Vagina (tissue), 2 donors: ENCODE measurements at places on chromosomes 13 and 19.

DNA sequence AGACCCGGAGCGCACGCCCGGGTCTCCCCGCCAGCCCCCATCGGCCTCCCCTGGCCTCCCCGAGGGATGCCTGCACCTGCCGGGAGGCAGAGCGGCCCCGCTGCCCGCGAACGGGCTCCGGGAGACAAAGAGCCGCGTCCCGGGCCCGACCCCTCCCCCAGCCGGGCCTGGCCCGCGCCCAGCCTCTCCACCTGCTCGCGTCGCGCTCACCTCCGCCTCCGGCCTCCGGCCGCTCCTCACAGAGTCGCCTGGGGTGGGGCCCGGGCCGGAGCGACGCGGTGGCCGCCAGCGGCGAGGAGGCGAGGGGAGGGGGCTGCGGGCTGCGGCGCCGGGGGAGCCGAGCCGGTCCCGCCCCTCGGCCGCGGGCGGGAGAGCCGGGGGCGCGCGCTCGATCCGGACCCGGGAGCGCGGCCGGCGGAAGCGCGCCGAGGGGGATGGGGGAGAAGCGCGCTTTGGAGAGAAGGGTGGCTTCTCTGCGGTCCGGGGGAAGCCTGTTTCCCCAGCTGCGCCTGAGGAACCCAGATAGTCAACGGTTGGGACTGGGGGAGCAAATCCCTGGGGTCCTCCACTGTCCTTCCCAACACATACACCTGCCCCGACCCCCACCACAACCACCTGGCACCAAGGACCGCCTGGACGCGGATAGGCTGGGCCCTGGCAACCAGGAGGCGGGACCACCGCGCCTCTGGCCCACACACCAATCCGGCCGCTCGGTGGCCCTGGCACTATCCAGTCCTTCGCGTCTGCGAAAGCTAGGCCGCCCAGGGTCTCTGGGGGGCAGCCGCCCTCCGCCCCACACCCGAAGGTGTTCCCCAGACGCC lies at the start of gene PRR36:
Gene PRR36 (minus strand): TSS at position 315 of the 821 bp plus-strand sequence. CDS start 701 bp downstream, outside the sequence.
- no peak for DNase-seq

DNA sequence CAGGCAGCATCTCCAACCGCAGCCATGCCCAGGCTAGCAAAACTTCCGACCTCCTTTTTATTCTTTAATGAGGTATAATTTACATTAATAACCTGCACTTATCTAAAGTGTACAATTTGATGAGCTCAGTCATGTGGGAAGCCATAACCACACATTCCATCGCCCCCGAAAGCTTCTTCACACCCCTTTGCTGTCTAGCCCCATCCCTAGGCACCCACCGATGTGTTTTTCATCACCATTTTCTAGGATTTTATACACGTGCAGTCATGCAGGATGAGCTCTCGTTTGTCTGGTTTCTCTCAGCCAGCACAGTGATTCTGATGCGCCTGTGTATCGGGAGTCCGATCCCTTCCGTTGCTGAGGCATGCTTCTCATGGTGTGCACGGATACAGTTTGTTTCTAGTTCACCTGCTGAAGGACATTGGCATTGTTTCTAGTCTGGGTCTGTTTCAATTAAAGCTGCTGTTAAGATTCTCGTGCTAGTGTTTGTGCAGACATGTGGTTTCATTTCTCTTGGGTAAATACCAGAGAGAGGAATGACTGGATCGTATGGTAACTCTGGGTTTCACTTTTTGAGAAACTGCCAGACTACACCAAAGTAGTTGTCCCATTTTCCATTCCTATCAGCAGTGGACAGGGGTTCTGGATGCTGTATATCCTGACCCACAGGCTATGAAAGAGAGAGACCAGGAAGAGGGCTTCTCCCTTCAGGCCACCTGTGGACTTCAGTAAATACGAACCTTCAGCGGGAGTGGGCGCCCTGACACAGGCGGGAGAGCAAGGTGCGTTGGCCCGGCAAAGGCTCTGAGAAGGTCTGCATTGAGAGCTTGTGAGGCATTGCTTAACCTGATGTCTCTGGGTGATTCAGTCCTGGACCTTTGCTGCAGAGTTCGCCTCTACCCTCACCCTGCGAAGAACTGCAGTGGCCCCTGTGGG lies 4.9 kb downstream of the AP1M1 start:
- no peak for DNase-seq

DNA sequence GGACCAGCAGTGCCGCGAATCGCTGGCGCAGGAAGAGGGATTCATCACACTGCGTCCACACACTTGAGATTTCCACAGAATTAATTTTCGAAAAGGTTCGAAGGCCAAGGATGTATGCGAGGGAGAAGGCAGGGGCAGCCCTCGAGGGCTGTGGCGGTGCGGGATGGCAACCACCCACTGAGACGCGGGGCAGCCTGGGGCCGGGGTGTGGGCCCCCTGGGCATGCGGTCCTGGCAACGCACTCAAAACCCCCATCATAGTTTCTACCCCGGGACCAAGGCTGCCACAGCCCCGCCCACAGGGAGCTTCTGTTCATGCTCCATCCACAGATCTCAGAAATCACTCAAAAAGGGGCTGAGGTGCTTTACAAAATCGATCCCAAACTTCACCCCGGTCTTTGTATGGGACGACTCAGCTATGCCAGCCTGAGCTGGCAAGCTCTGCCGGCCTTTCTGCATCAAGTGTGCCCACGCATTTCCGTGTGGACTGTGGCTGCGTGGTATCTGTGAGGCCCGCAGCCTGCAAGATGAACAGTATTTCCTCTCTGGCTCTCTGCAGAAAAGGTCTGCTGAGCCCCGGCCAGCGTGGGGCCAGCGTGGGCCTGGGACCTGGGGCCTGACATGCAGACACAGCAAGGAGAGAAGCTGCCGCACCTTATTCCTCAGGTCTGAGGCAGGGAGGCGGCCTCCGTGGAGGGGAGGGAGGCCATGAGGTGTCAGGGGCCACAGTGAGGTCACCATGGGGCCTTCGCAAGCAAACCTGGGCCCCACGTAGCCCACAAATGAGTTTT lies 19.2 kb downstream of the ZNF787 start:
- no peak for DNase-seq

GRCh38 chr13:98182589-98182988 lies 5.5 kb upstream of the RNF113B start:
- DNase-seq = no peak

- no peak for DNase-seq
Observed at GRCh38 chr13:58452123-58452623, 820.6 kb downstream of the PCDH17 start.

GRCh38 chr19:7415163-7415856 lies 66.6 kb downstream of the ARHGEF18 start:
- no peak for DNase-seq
